Stimulated activated naive CD4-positive, alpha-beta T cell (primary cell): ENCODE measurements at places on chromosomes 12 and 14.

DNA sequence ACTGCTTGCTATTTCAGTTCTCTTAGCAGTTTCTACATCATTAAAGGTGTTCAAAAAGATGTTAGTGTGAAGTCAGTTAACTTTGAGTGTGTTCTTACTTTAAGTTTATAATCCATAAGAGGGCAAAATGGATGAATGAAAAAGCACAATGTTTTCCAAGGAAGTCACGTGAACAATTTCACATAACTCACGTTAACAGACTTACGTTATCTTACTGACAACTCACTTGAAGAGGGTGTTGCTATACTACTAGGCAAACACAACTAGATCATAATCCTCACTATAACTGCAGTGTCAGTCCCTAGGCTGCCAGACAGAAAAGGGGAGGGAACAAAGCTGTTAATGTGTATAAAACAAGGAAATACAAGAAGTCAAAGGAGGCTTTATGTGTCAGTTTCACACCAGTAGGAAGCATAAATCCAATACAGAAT, 6.4 kb downstream of the SLC2A13 start:
- no peak for DNase-seq

DNA sequence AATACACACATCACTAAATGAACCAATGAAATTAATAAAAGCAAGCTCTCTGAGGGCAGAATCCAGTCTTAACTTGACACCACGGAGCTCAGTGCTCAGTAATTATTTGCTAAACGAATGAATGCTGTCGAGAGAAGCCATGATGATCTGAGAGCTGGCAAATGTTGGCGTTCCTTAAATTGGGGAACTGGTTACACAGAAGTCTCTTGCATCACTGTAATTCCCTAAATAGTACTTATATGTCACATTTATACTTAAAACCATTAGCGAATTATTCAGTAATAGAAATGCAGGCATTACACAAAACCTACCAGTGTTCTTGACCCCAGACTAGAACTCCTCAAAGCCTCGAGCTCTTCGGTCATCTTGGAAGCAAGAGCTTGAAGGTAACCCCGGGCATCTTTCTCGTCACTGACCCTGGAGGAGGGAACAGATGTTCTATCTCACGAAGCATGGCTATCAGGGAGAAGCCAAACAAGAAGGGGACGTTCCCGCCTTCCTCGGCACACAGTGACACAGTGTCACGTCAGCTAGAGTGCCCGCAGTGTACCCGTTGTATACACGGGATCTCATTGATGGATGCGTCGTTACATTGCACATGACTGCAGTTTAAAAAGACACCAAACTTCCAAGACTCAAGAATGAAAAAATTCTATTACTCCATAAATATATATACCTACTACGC, 43.6 kb downstream of the AMN start:
- DNase-seq, result no peak

GRCh38 chr14:50734950-50735695, 67.0 kb upstream of the SAV1 start:
- no peak for DNase-seq

GRCh38 chr12:116123451-116124258, 153.8 kb downstream of the MED13L start:
- DNase-seq, result no peak

GRCh38 chr12:78931466-78931990, 67.0 kb downstream of the SYT1 start:
- no peak for DNase-seq

DNA sequence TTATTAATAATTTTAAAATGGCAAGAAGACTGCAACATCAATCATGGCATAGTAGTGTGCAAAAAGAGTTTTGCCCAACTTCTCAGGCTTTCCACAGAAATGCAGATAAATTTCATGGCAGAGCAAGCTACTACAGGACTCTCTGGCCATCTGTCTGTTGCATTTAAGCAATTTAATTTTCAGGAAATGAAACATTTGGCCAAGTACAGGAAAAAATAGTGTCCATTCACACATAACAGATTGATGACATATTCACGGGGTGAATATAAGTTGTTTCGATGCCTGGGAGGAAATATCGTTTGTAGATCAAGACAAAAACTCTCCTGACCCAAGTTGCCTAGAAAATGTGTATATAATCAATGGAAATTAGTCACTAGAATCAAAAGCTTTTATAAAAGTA, 324.0 kb downstream of the PRKD1 start:
- no peak for DNase-seq

GRCh38 chr12:49015196-49015595, 3.4 kb downstream of the PRKAG1 start:
- DNase-seq, result no peak

GRCh38 chr12:52279422-52280318, 5.2 kb downstream of the KRT86 start:
- DNase-seq, result no peak

GRCh38 chr14:60647837-60648248, 1.4 kb downstream of the SIX1 start:
- no peak for DNase-seq

DNA sequence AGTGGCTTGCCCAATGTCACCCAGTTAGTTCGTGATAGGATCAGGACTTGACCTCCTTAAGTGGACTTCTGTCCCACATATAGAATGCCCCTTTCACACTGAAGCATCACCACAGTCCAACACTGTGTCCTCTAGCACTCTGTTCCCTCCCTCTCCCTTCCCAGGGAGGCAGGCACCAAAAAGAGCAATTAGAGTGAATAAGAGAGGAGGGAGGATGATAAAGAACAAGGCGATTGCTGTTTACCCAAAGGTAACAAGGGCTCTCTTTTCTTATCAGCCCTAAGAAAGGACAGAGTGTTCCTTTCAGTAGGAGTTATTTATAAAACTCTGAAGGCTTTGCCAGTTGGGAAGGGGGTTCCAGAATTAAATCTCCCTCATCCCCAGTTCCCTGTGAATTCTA, 192.7 kb upstream of the ATP2B1 start:
- DNase-seq, result no peak

- DNase-seq, result no peak
Measured at GRCh38 chr14:53793790-53794505, 162.7 kb downstream of the BMP4 start.

GRCh38 chr14:85604714-85605113, 74.8 kb downstream of the FLRT2 start:
- DNase-seq, result no peak

- no peak for DNase-seq
Measured at GRCh38 chr14:92185559-92185958, 63.8 kb downstream of the CPSF2 start.

DNA sequence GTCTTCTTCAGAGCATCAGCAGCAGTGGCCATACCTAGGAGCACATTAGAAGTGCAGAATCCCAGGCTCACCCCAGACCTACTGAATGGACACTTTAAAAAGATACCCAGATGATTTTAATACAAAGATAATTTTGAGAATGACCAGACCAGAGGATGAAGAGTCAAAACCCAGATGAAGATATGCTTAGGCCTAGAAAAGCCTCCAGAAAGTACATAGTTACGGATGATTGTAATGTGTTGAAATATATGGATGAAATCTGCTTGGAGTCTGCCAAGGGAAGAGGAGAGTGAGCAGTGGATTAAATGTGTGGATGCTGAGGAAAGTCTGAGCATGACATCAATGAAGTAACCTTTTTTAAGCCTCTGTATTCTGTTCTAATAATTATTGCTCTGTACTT, 245.7 kb downstream of the CNTN1 start:
- DNase-seq, result no peak

DNA sequence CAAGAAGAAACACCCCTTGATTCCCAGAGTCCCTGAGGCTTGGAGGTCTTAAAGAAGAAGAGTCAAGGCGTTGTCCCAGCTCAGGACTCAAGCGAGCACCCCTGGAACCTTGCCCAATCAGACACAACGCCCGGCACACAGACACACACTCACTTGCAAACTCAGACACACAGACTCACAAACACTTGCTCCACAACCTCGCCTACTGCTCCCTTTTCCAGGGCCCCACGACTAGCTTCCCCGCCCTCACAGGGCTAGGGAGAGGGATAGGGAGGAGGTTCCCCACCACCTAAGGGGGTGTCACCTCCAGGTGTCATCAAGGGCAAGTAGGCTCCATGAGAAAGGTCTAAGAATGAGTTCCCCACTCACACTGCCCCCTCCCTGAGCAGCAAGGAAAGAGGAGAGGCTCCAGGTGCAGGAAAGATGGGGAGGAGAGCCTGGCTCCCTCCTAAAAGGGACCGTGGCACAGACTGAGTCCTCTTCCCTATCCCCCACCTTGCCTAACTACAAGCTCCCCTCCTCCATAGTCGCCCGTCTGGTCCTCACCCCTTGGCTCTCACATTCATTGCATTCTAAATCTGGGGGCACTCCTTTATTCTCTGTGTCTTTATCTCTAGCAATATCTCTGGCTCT, 717 bp downstream of the WNT10B start:
- DNase-seq, result no peak

DNA sequence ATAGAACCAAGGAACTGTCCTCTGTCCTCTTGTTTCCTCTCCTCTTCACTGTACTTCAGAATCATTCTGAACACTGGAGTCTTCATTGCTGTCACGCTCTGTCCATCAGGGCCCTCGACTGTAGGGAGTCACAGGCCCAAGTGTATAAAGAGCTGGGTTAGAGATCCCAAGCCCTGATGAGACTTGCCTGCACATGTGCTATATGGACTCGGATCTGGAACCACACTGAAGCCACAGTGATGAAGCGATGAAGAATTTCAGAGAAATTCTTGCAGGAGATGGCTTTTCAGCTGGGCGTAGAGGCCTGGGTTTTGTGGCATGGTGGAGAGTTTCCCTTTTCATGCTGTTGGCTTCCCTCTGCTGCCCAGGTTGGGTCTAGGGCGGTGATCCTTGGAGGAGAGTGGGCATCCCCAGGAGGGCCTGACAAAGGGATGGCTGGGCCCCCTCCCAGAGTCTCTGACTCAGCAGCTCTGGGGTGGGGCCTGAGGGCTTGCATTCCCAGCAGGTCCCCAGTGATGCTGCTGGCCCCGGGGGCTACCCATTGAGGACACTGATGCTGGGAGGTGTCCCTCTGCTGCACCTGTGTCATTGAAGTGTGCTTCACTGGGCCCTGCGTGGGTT, 39.6 kb upstream of the YY1 start:
- DNase-seq, result no peak

DNA sequence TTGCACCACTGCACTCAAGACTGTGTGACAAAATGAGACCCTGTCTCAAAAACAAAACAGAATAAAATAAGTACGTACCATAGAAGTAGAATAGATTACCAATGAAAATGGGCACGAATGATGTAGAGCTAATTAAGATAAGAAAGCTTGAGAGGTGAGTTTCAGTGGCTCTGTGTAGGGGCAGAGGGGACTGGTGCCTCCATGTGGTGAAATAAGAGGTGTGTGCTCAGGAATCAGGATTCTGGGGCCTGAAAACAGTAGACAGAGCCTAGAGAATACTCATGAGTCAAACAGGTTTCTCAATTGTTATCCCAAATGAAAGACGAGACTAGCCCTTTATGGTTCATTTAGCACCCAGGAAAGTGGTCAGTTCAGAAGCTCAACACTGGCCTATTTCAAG, 1145.1 kb downstream of the FLRT2 start:
- DNase-seq, result no peak

- no peak for DNase-seq
Measured at GRCh38 chr12:68806488-68807237, 1.3 kb upstream of the MDM2 start.

DNA sequence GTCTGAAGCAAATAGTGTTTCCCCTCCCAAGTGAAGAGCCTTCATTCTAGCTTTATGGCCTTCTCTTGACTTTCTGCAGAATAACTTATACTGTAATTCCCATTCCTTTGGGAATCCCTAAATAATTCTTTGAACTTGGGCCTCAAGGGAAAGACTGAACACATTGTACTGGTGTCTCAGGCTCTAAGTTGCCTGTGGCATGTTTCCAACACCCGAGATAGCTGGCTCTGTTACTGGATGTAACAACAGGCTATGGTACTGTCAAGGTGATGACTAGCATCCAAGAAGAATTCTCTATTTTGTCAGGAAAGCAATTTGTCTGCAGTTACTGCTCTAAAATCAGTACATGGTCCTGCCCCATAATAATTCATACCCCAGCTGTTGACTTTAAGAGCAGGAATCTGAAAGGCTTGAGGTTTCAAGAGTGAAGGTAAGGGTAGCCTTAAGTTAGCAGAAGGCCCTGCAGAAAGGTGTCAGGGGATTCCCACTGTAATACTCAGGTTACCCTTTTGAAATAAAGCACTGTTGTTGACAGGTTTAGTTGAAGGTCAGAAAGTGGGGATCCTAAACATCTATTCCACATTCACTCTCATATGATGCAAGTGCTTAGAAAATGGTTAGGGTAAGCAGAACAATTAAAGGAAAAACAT, 5.2 kb downstream of the GPX2 start:
- DNase-seq, result no peak

- DNase-seq, result no peak
Measured at GRCh38 chr12:87813476-87814234, 215.5 kb downstream of the C12orf50 start.

DNA sequence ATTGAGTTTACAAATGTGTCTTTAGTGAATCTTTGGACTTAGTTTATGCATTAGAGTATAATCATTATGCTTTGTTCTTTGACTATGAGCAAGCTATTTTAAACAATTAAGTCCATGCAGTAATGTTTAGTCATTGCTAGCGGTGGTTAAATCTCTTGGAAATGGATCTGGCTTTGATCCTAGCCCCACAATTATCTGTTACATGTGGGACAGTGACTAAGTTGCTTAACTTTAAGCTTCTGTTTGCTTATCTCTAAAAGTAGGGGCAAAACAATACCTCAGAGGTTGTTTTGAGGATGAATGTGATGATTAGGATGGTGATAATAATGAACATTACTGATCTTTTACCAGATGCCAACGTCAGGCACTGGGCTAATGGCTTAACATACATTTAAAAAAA, 124.2 kb downstream of the NPAS3 start:
- no peak for DNase-seq

DNA sequence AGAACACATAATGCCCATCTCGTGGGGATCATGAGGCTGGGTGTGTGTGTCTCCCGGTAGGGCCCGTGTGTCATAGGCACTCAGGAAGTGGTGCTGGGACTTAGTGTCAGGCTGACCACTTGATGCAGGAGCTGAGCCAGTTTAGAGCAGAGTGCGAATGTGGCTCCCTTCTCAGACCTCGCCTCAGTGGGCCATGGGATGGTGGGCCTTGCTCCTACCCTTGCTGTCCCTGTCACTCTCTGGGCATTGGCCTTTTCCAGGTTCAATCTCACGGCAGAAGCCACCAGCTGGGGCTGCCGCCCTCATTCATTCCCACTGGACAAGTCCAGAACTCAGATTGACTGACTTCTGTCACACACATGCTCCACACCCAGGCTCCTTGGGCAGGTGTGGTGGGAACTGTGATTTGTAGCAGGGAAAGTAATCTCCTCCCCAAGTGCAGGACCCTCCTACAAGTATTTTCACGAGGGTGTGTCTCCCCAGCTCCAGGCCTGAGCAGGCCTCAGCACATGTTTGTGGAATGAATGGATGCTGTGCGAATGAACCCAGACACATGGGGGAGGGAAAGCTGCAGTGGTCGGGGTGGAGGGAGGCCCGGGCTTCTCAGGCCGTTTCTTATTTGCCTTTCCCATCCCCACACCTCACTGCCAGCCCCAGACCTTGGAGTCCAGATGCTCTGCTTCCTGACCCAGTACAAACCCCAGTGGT, 54.9 kb downstream of the BEGAIN start:
- no peak for DNase-seq

- DNase-seq, result no peak
Measured at GRCh38 chr14:43143106-43143505, 1364.0 kb downstream of the FSCB start.
